ENCODE measurements at places on chromosomes 11 and 22.

- no peak for DNase-seq
Observed at GRCh38 chr11:116172156-116172555, 600.6 kb downstream of the BUD13 start.

GRCh38 chr11:47659276-47659675 lies 16.9 kb upstream of the MTCH2 start:
- no peak for DNase-seq

GRCh38 chr11:109902764-109903433 lies 190.3 kb upstream of the ZC3H12C start:
- DNase-seq = no peak

- no peak for DNase-seq
Observed at GRCh38 chr11:110049501-110050200, 43.5 kb upstream of the ZC3H12C start.
